Dermis microvascular lymphatic vessel endothelial cell (primary cell): ENCODE measurements at places on chromosomes 2 and 18. TPM values are rescaled to one million over a fixed set of nuclear protein-coding genes. Genes with fewer than 3 reads are reported as not detected.

DNA sequence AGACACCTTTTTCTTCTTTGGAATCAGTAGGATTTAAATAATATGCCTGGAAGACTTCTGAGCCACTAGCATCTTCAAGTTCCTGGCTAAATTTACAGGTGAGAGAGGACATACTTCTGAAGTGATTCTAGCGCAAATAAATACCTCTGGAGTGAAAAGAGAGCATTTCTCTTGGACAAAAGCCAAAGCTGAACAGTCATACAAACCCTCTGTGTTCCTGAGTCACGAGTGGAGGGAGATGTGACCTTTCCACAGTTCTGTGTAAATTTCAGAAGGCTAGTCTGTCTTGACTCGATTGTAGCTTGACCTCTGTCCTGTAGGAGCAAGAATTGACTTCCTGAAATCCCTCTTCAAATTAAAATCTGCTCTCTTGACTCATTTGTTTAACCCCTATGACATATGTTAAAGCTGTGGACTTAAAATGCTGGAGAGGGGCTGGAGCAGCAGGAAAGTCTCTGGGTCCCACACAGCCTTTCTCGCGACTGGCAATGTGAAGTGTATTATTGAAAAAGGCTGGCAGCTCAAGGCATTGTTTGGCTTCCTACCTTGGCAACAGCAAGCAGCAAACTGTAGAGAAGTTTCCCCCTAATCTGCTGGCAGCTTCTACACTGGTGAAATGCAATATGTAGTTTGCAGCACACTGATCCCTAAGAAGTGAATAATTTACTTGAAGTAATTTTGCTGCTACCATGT lies 79.6 kb upstream of the GCFC2 start:
- no peak for DNase-seq

DNA sequence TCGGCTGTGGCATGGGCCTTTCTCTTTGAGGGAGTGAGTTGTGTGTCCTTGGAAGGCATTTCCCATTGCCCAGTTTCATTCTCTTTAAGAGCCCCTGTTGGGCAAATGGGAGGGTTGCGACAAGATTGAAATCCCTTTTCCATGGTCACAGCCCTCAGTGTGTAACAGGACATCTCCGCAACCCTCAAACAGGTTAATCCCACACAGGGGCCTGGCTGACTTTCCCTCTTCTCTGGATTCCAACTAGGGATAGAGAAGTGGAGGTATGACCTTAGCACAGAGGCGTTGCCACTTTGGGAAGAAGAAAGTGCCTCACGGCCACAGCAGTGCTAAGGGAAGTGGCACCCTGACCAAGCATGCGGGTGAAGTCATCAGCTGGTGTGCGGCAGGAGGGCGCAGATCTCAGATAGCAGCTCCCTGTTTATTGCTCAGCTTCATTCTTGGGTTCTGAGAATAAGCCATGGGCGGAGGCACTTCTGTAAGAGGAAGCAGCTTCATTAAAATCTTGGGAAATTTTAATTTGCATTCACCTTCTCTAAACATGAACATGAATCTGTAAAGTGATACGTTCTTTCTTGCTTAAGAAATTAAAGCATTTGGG lies 256.5 kb downstream of the GBX2 start:
- DNase-seq: no peak

DNA sequence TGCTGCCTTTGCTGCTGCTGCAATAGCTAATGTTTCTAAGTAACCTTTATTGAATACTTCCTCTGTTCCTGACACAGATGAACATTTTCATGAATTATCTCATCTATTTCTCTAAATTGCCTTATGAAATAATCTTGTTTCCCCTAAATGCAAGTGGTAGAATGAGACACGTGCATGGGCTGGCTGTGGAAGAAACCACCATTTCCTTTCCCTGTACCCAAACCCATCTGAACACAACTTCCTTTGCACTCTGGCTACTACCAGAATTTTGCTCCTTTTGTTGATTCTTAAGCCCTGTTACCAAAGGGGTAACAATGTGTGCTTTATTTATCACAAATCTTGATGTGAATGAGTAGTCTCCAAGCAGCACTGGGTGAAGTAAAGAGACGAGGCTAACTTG lies 29.2 kb downstream of the AKAIN1 start:
- no peak for DNase-seq

DNA sequence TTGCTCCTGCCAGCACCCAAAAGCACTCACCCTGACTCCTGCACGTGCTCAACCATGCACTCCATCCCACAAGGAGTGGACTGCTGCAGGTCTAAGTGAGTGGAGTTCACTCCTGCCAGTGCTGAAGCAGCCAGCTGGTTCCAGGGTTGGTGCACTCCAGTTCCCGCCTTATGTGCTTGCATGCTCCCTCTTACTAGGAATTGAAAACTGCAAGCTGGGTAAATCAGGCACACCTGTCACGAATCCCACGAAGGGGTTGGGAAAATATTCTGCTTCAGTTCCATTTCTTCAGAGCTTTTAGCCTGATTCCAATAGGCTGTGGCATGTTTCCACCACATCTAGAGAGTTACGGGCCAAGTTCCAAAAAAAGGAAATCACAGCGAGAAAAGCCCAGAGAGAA lies 1365.5 kb upstream of the CHAC2 start:
- DNase-seq: no peak

GRCh38 chr2:70141212-70141901 lies 49.5 kb downstream of the C2orf42 start:
- DNase-seq: no peak

DNA sequence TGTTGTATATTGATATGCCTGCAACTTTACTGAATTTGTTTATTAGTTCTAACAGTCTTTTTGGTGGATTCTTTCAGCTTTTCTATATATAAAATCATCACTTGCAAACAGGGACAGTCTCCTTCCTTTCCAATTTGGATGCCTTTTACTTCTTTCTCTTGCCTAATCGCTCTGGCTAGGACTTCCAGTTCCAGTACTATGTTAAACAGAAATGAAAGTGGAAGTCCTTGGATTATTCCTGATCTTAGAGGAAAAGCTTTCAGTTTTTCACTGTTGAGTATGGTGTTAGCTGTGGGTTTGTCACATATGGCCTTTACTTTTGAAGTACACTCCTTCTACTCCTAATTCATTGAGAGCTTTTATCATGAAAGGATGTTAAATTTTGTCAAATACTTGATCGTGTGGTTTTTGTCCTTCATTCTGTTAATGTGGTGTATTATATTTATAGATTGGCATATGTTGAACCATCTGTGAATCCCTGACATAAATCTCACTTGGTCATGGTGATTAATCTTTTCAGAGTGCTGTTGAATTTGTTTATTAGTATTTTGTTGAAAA lies 52.9 kb downstream of the REL start:
- no peak for DNase-seq

GRCh38 chr2:174611854-174612253 lies 14.2 kb upstream of the WIPF1 start:
- DNase-seq: no peak

GRCh38 chr2:105999211-105999989 lies 194.7 kb downstream of the UXS1 start:
- DNase-seq: no peak

DNA sequence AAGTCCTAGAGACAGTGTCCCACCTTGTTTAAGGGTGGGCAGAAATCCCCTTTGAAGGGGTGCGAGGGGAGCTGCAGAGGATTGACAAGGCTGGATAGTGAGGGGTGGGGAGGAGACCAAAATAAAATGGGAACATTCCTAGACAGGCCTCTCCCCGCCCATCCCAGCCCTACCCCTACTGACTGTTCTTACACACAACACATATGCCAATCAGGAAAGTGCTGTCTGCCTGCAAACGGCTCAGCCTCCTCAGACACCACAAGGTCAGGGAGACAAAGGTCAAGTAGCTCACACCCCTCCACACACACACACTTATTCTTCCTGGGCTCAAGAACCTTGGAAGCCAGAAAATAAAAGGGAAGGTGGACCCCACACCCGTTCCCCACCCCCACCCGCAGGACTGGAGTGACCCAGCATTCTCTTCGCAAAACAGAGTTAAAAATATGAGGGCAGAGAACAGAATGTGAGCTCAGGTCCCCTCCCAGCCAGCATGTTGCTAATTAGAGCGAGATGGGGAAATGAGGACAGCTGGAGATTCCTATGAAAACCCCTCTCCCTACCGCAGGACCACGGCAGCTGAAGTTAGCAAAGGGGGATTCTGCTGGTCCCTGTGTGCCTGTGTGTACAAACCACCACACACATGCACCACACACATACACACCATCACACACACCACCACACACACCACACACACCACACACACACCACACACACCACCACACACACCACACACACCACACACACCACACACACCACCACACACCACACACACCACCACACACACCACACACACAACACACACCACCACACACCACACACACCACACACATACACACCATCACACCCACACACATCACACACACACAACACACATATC lies 197.8 kb downstream of the TNS1 start:
- no peak for DNase-seq

Gene SCYGR4
- total RNA-seq: not detected in 2 replicates

Gene IKZF2
- 0.51 and 1.3 TPM in 2 replicates for total RNA-seq

GRCh38 chr18:42426496-42427015 lies 471.5 kb downstream of the PIK3C3 start:
- no peak for DNase-seq

Gene SCN9A
- 0.25 and 0.51 TPM in 2 replicates for total RNA-seq

DNA sequence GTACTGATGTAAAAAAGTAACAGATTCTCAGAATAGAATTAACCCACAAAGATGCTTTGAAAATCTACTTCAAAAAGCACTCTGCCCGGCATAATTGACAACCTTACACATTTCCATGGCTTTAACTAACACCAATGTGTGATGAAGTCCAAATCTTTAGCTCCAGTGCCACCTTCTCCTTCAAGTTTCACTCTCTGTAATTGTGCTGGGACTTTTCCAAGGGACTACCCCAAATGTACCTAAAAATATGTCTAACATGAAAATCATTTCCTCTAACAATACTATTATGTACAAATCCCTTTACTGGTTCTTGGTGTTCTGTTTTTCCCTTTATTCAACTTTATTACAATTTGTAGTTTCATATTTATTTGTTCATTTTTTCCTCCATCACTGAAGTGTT lies 20.6 kb upstream of the UBE2E3 start:
- no peak for DNase-seq

- no peak for DNase-seq
These were observed 14.2 kb upstream of the CABLES1 start for GRCh38 chr18:23121133-23121532.

GRCh38 chr18:5556310-5556974 lies 12.6 kb upstream of the EPB41L3 start:
- no peak for DNase-seq

- DNase-seq: no peak
These were observed 186.8 kb downstream of the ZEB2 start for GRCh38 chr2:144333143-144333555.

DNA sequence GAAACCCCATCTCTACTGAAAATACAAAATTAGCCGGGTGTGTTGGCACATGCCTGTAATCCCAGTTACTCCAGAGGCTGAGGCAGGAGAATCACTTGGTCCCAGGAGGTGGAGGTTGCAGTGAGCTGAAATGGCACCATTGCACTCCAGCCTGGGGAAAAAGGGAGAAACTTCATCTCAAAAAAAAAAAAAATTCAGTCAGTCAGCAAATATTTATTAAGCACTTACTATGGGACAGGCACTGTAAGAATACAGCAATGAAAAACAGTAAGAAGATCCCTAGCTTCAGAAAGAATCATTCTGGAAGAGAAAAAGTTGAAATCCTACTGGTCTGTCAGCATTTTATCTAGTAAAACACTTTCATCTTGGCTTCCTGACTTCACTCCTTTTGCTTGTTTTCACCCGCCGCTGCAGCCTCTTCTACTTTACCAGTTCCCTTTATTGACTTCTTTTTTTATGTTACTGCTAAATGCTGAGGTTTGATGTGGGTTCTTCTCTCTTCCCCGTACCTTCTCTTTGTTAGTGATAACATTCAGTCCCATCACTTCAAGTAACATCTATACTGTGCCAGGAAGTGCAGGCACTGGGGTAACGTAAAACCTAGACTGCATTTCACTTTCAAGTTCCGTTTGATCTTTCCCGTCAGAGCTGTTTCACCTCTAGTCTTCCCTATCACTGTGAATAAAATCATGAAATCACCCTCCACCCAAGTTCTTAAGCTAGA lies 10.8 kb upstream of the TAF4B start:
- DNase-seq: no peak

Gene RNF125
- 4.4 and 4.5 TPM in 2 replicates for total RNA-seq

Gene GRHL1
- 0.26 and 0.76 TPM in 2 replicates for total RNA-seq

DNA sequence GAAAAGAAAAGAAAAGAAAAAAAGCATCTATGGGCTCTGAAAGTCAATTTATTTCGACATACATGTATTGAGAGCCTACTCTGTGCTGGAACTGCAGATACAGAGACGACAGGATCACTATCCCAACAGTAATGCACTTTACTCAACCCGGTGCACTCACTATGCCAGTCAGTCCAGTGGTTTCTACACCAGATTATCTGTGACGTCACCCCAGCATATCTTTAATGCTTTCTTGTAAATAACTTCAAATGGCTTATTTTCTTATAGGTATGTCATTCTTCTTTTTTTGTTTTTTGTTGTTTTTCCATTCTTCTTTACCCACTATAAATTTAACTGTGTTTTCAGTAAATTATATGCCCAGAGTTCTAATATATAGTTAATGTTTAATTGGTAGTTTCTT lies 800.0 kb upstream of the FANCL start:
- no peak for DNase-seq

Gene PKP4
- total RNA-seq: 29.5 and 43.7 TPM in 2 replicates

Gene ADRA2B
- total RNA-seq: under 0.01 TPM in 2 replicates

GRCh38 chr2:112163541-112163981 lies 25.4 kb downstream of the FBLN7 start:
- no peak for DNase-seq

Gene CHST9
- total RNA-seq: not detected in 2 replicates

GRCh38 chr2:206084870-206085741 lies 868 bp downstream of the INO80D start:
- DNase-seq: no peak

- no peak for DNase-seq
These were observed 25.9 kb downstream of the RAB12 start for GRCh38 chr18:8635087-8635486.

DNA sequence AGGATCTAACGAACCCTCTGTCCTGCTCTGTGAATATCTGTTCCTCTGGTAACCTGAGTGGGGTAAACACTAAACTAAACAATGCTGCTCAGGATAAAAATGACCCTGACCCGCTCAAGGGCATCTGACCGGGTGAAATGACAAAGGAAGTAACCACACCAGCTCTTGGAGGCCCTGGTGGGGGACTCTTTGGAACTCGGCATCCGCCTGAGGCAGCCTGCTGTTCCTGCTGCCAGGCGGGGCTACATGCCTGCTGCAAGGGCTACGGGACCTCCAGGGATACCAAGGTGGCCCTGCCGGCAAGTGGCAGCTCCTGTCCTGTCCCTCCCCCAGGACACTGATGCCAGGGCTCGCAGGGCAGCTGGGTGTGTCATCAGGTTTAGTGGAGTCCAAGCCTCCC lies 273.3 kb downstream of the HDAC4 start:
- no peak for DNase-seq

Gene RGPD4
- not detected in 2 replicates for total RNA-seq

GRCh38 chr2:146392186-146392585 lies 1452.6 kb upstream of the ACVR2A start:
- no peak for DNase-seq

Gene ACMSD
- not detected in 2 replicates for total RNA-seq

- no peak for DNase-seq
These were observed 68.6 kb downstream of the PTGR3 start for GRCh38 chr18:75140296-75140695.

- DNase-seq: no peak
These were observed 27.3 kb downstream of the LPIN2 start for GRCh38 chr18:2985628-2986027.

GRCh38 chr2:120378605-120379004 lies 32.7 kb downstream of the INHBB start:
- no peak for DNase-seq

Gene GKN2
- total RNA-seq: not detected in 2 replicates

Gene DLX1
- total RNA-seq: under 0.01 TPM in 1 of 2 replicates, not detected in the other

GRCh38 chr2:218516614-218517013 lies 51.5 kb downstream of the USP37 start:
- DNase-seq: peak; percentile 4

Gene SNTG2
- 0.38 TPM in 1 of 2 replicates, not detected in the other for total RNA-seq
